ENCODE measurements at places on chromosomes 5 and 9.

- peak; percentile 67 for DNase-seq
Measured at GRCh38 chr5:100900142-100900795, 2.8 kb downstream of the ST8SIA4 start.

- DNase-seq = no peak
Measured at GRCh38 chr9:96667363-96667728, 12.2 kb upstream of the PRXL2C start.

DNA sequence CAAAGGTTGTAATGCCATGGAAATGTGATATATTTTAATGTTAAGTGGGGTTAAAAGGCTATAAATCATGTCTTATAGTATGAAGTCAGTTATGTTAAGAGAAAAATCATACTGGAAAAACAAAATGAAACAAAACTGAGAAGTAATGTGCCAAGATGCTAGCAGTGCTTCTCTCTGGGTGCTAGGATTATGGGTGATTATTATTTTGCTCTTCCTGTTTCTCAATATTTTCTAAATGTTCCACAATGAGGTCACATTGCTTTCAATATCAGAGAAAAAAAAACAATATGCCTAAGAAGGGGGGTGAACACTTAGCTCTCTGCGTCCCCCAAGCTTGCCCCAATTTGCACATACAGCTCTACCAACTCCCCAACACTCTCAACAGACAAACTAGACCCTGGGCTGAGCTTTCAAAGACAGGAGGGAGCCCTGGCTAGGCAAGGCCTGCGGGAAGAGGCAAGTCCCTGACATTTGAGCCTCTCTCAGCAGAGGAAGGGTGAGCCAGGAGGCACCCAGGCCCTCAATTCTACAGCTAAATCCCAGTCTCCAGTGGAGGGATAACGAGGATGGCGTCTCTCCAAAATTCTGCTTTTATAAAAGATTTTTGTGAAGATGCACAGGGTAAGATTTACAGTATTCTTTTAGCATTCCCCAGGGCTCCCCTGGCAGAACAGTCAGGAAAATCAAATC is 24.4 kb downstream of the WHRN start:
- peak; percentile 39 for DNase-seq

GRCh38 chr9:127102788-127103187 is 19.6 kb downstream of the ANGPTL2 start:
- DNase-seq = no peak

DNA sequence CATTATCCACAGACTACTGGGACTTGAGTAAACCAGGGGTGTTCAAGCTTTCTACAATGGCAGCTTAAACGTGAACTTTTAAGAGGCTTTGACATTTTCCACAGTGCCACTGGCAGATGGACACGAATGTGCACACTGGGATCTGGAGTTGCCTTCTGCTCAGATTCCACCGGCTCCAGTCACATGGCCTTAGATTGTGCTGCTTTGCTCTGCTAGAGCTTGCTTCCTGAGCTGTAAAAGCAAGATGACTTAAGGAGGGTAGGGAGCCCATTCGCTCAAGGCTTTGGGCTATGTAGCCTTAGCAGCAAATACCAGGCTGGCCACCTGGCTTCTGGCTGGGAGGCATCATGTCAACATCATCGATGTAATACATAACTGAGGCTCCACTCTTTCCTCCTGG is 436.9 kb downstream of the MED10 start:
- DNase-seq = no peak

DNA sequence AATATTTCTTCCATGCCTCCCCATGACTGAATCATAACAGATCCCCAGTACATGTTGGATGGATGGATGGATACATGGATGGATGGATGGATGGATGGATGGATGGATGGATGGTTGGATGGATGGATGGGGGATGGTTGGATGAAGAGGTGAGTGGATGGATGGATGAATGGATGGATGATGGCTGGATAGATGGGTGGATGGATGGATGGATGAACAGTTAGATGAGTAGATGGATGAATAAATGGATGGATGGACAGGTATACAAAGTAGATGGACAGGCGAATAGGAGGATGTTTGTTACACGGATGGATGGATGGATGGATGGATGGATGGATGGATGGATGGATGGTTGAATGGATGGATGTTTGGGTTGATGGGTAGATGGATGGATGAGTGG is 120.0 kb upstream of the HAND1 start:
- DNase-seq = no peak

GRCh38 chr9:81490605-81491331 is 198.6 kb downstream of the TLE1 start:
- no peak for DNase-seq

GRCh38 chr5:168047043-168047668 is 244.3 kb upstream of the WWC1 start:
- DNase-seq = peak; percentile 44

DNA sequence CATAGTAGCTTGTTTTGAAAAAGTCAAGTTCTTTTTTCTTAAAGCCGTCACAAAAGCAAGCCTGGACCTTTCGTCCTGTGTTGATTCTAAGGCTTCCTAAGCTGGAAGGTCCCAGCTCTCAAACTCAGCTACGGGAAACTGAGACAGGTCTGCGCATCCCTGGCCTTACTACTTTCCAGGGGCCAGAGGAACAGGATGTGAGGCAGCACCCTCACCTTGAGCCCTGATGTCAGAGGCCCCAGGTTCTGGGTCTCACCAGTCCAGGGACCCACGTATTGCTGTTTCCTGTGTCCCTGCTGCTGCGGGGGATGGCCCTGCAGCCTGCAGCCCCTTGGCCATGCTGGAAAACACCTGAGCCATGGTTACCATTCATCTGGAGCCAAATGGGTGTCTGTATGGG is 123.9 kb downstream of the COL23A1 start:
- DNase-seq = no peak

Data from muscle of leg (tissue), 16 donors.